ENCODE measurements at places on chromosomes 7 and 10.

DNA sequence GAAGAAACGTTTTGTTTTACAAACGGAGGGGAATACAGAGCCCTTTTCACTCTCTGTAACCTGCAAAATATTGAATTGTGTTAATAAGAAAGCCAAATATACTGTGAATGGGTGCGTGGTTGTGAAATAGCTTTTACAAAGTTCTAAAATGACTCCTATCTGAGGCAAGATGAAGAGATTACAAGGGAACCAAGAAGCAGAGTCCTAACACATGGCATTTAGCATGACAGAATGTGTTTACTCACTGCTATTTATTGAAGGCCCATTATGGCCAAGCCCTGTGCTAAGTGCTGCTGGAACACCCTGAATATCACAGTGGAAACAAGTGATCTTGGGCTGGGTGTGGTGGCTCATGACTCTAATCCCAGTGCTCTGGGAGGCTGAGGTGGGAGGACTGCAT is 12.9 kb downstream of the JCAD start:
- DNase-seq, result no peak

- DNase-seq, result no peak
Observed at GRCh38 chr10:131948501-131948900, 33.2 kb downstream of the BNIP3 start.

- peak; percentile 46 for DNase-seq
Observed at GRCh38 chr10:72322280-72323058, 32.2 kb downstream of the DNAJB12 start.

DNA sequence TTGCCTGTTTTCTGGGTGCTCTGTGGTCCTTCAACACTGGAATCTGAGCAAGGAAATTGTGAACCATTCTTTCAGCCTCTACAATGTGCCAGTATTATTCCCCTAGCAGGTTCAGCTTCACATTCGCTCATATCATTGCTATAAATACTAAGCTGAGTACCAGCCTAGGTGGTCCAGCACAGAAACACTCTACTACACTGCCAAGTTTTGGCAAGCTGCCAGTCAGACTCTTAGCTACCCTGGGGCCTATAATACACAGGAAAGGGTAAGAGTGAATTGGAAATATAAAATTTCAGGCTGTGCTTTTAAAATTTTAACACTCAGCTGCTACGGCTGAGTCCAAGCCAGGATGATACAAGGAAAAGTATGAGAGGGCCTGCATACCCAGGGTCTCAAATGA is 49.9 kb upstream of the PPP1R3A start:
- no peak for DNase-seq

DNA sequence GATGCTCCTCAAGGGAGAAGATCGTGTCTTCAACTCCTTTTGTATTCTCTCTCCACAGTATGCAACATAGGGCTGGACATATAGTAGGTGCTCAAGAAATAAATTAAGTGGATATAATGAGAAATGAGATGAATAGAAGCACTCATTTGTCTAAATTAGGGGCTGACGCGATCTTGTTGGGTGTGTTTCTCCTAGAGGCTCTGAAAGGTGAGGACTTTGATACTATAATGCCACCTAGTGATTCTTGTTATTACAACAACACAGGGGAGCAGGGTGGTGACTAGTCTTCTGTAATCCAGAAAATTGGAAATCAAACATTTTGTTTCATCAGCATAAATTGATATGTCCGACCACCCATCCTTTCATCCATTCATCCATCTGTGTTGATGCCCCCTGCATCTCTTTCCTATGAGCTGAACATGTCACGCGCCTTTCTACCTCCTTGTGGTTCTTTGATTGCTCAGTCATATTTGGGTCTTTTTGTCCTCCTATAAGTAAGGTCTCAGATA is 3.5 kb upstream of the CFAP58 start:
- peak; percentile 72 for DNase-seq

- no peak for DNase-seq
Observed at GRCh38 chr10:119095640-119096039, 8.3 kb upstream of the DENND10 start.

GRCh38 chr10:37701781-37702493 is 155.5 kb downstream of the ZNF248 start:
- DNase-seq, result no peak

GRCh38 chr7:132337450-132338080 is 238.7 kb downstream of the PLXNA4 start:
- no peak for DNase-seq

DNA sequence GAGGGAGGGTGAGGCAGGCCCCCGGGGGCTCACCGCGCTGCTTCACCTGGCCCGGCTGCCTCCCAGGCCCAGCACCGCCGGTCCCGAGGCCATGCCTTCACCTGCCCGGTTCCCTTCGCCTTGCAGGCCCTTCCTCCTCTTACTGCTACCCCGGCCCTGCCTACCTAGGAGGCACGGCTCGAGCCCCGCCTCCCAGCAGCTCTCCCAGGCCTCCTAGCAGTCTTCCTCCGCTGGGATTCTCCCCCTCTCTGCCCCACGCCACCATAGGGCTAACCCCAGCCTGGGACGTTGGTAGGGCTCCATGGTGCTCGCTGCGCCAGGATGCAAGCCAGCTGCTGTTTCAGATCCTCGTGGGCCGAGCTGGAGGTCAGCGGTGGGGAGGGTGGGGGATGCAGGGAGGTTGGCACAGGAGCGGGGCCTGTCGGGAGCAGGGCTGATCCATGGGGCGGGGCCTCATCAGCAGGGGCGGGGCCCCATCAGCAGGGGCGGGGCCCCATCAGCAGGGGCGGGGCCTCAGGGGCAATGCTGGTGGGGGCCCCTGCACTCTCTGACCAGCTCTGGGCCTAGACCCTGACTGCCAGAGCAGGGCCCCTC is 63.3 kb downstream of the RASGEF1A start:
- DNase-seq, result no peak

- peak; percentile 75 for DNase-seq
Observed at GRCh38 chr7:90999989-91000979, 263.9 kb upstream of the FZD1 start.

GRCh38 chr7:130486954-130487436 is 4.9 kb upstream of the MEST start:
- DNase-seq, result no peak

GRCh38 chr7:82677493-82677892 is 233.9 kb upstream of the CACNA2D1 start:
- DNase-seq, result peak; percentile 47

GRCh38 chr7:97013134-97013844 is 7.9 kb downstream of the DLX6 start:
- no peak for DNase-seq

DNA sequence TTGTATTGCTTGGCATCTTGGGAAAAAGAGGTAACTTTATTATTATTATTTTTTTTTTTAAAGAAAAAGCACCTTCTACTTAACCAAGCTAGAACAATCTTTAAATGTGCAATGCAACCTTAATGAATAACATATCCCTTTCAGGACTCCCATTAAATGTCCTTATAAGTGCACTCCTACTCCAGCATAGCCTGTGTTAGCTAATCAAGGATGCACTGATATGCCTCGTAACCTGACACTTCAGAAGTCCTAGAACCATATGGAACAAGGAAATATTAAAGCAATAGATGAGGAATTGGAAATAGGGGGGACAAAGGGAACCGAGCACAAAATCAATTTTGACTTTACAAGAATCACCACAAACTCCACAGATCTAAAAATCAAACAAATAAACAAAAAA is 522.4 kb downstream of the PARD3 start:
- no peak for DNase-seq

GRCh38 chr10:78971094-78971682 is 97.6 kb upstream of the ZMIZ1 start:
- DNase-seq, result no peak

GRCh38 chr10:84820596-84820995 is 492.2 kb downstream of the CCSER2 start:
- no peak for DNase-seq

GRCh38 chr10:29869593-29869992 is 189.8 kb downstream of the JCAD start:
- DNase-seq, result no peak

Data from fibroblast of skin of back (primary cell).